HFFc6 (cell line): ENCODE measurements at places on chromosomes 6 and 20. TPM values are rescaled to one million over a fixed set of nuclear protein-coding genes. Genes with fewer than 3 reads are reported as not detected.

GRCh38 chr6:36618366-36619355, 24.5 kb downstream of the SRSF3 start:
- no peak overlapping the region for H3K4me3 ChIP-seq
- no peaks in the 10 kb centered on the region for H3K36me3 ChIP-seq

DNA sequence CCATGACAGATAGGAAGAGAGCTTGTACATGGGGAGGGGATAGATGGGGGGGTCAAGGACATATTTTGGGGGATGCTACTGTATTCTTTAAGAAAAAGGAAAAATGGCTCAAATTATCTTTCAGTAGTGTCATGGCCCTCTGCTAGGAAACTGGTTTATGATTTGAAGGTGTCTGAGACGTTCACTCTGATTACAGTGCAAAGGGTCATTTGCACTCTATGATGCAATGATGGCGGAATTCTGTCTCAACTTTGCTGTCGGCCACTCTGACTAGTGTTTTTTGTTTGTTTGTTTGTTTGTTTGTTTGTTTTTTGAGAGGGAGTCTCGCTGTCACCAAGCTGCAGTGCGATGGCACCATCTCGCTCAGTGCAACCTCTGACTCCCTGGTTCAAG, 180.0 kb downstream of the SOX4 start:
- H3K4me1 ChIP-seq: peaks cover 30% of the 10 kb centered on the region
- H3K4me3 ChIP-seq: no peak overlapping the region
- H3K36me3 ChIP-seq: no peaks in the 10 kb centered on the region
- H3K27me3 ChIP-seq: no peaks in the 10 kb centered on the region; the same call in none of the 2 replicates
- no peak overlapping the region for H3K27ac ChIP-seq

Gene RALGAPB
- total RNA-seq: 23.4 to 25.0 TPM (median 24.7 TPM) in 3 replicates

DNA sequence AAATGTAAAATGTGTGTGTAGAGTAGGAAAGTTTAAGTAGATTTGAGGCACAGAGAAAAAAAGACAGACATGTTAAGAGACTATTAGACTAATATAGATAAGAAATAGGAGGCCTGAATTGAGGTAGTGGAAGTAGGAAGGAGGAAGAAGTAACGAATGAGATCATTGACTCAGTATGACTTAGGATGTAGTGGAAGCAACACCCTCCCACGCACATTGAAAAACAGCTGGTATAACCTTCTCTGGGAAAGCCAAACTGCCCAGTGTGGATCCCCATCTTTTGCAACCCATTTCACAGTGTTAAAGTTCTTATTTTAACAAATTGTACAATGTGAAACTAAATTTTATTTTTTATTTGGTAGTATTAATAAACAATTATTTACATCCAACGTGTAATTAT, 89.1 kb downstream of the GRIK2 start:
- no peaks in the 10 kb centered on the region for H3K27me3 ChIP-seq
- peaks cover 3% of the 10 kb centered on the region for H3K4me1 ChIP-seq

DNA sequence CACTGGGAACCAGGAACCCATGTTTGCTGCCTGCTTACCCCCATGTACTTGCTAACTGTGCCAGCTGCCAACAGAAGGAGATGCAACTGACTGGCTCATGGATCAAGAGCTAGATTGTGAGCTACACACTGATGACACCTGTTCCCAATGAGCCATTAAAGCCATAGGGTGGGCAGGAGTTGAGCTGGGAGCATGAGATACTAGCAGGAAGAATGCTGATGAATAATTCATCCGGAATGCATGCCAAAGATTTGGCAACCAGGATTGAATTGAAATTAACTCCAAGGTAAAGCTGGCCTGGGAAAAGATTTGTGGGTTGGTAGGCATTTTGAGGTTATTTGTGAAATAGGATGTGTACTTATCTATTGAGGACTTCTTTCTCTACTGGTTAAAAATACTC, 631.1 kb downstream of the KIF16B start:
- H3K27ac ChIP-seq: no peak overlapping the region
- H3K27me3 ChIP-seq: no peaks in the 10 kb centered on the region
- DNase-seq: no peak
- no peaks in the 10 kb centered on the region for H3K36me3 ChIP-seq
- no peak overlapping the region for H3K4me3 ChIP-seq
- H3K4me1 ChIP-seq: no peaks in the 10 kb centered on the region

DNA sequence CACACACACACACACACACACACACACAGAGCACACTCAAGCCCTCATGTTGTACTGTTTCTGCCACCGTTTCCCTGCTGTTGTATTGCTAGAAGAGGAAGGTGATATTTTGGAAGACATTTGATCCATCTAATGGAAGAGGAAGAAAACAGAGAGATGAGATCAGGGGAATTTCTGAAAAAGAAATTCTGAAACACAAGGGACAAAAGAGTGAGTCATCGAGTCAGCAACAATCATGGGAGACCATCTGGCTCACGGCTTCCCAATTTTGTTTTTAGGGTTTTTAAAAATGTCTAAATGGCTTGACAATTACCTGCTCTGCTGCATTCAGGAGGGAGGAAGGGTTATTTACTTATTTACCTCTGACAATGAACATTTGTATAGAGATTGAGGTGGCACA, 22.0 kb downstream of the SOX4 start:
- H3K27ac ChIP-seq: no peak overlapping the region
- H3K4me3 ChIP-seq: no peak overlapping the region
- no peaks in the 10 kb centered on the region; the same call in none of the 2 replicates for H3K27me3 ChIP-seq
- DNase-seq: no peak
